Nephron progenitor cell (in vitro differentiated cells): ENCODE measurements at places on chromosomes 12 and 14.

DNA sequence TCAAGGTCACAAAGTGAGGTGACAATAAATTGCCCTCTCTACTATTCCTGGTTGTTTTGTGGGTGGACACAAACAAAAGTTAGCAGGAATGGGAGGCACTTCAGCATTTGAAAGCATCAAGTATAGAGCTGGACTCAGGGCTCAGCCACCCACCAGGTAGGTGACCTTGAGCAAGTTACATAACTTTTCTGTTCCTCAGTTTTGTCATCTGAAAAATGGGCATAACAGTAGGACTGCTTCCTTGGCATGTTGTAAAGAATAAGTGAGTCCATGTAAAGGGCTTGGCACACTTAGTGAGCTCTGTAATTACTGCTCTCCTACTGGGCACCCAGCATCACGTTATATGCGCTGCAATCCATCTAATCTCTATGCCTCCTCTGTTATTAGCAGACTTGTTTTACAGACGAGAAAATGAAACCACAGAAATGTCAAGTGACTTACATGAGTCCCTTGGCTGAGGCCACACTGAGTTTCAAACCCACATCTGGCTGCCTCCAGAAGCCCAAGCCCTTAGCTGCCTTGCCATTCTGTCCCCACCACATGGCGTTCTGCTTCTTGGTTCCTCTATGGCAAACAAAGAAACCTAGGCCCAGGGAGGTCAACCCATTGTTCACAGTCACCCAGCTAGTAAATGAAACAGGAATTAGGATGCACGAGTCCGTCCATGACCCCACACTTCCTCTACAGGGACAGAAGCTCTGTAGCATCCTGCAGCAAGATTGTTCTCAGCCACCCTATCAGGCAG, 63.2 kb upstream of the SLC24A4 start:
- no peak for DNase-seq

- no peak for DNase-seq
Measured at GRCh38 chr12:32010631-32011336, 51.6 kb downstream of the RESF1 start.

DNA sequence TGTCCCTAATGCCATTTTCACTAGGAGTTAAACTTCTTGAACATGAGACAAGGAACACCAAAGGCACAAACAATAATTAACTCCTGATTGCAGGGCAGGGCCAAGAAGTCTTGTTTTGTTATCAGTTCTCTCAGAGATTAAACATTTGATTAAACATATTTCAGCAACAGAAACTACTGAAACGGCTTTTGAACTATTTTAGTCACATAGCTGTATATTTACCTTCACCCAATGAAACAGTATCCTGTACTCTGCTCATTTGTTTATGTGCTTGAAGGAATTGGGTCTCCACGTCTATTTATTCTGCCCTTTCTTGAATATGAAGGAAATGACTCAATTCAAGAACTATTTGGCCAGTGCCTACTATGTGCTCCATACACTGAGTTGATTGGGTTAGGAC, 51.3 kb upstream of the PTCSC3 start:
- no peak for DNase-seq

GRCh38 chr12:112179916-112180315, 54.6 kb downstream of the TRAFD1 start:
- DNase-seq = no peak

GRCh38 chr12:50960130-50960529, 7.8 kb downstream of the HIGD1C start:
- DNase-seq = no peak

DNA sequence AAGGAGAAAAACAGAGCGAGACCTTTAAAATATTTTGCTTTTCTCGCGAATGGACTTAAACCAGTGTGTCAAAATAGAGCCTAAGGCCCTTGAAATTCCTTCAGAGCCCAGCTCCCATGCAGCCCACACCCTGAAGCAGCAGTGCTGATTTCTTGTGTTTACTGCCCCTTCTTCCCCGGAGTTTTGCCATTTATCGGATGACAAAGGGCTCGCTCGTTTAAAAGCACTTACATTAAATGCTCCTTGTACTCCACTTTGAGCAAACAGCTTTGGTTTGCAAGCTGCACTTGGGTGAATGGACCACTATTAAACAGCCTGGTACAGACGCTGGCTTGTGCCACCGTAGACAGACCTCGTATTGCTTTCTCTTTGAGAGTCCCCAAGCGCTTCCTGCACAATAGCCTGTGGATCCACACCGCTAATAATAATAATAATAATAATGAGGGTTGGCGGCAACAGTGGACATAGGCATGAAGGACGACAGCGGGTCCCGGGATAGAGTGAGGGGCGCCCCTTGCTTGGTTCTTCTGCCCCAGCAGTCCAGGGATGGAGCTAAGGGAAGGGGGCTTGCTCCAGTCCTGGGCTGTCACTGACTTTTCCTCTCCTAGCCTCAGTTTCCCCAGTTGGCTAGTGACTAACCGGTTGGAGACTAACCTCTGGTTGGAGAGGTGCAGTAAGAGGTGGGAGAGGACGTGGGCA, 6.6 kb downstream of the DLK1 start:
- DNase-seq = no peak

GRCh38 chr12:6934110-6934509, 6.4 kb downstream of the ATN1 start:
- DNase-seq = no peak

DNA sequence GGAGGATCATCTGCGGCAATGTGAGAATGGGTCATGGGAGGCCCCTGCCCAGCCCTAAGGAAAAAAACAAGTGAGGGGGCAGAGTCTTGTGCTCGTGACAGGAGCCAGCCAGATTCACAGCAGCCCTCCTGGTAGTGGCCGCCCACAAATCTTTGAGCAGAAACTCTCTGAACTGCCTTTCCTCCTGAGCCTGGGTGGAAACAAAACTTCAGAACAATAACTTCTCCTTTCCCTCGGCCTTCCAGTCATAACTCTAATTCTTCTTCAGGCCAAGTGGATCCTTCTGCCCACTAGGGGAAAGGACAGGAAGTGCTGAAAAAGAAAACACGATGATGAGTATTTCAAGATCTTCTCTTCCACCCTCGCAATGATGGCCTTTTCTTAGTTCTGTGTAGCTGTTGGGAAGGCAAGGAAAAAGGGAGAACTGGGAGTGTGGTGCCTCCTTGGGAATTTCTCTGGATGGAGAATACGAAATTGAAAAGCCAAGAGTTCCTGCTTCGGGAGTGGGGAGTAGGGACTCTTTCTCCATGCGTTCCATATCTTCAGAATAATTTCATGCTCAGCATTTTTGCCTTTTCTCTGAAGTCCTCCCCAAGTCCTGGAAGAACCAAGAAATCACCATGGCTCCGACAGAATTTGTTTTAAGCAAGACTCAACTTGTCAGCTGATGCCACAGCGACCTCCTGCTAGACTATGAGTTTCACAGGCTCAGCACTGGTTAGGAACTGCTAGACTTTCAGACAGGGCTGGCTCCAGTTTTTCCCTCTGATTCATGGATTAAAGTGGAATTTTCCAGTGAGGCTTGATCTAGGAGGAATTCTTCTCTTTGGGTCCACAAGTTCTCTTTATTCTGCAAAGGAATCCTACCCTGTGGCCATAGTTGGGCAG, 188.9 kb downstream of the CAND1 start:
- DNase-seq = no peak

DNA sequence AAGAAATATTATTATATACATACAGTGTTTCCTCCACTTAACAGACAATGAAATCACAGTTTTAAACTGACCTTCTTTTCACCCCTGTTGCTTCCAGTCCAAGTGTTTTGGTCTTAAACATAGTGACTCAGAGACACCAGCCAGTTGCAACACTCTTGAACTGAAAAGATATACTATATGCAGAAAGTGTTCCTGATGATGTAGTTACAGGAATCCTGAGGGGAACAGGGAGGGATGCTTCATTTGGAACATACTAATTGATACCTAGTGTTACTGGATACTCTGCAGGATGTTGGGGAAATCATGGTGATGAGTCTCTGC, 420.8 kb downstream of the CCDC91 start:
- DNase-seq = no peak

GRCh38 chr12:39464976-39465695, 22.2 kb upstream of the KIF21A start:
- no peak for DNase-seq

DNA sequence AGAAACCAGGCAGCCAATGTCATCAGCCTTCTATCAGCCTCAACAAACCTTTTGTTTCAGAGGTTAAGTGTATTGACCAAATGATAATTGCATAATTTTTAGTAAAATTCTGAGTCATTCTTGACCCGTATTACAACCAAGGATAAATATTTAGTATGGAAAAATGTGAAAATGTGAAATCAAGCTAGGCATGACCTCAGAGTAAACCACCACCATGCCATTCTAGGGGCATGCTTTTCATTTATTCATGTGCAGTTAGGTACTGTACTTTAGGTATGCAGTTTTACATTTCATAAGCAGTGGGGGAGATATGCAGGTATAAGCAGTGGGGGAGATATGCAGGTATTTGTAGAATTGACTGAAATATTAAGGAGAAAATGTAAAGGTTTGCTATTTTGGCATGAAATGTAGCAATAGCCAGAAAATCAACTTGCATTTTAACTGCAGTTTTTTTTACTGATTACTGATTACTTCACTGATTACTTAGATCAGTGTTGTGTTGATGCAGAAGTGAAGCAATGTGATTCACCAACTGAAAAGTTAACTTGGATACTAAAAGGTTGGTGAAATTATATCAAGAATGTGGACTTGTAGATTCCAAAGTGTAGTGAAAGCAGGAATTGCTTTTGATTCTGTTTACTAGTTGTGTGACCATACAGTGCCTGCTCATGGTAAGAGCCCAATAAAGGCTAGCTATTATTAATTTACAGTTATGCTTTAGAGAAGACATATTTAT, 184.2 kb downstream of the ESR2 start:
- DNase-seq = no peak

- no peak for DNase-seq
Measured at GRCh38 chr14:56687123-56687522, 107.5 kb downstream of the TMEM260 start.

- DNase-seq = no peak
Measured at GRCh38 chr14:53384536-53384935, 231.4 kb upstream of the DDHD1 start.
